ENCODE measurements at places on chromosomes 3 and 15. TPM values are rescaled to one million over a fixed set of nuclear protein-coding genes. Genes with fewer than 3 reads are reported as not detected.

GRCh38 chr3:143783851-143784370 is 64.4 kb downstream of the SLC9A9 start:
- no peaks in the 10 kb centered on the region for H3K36me3 ChIP-seq
- no peaks in the 10 kb centered on the region for H3K27me3 ChIP-seq
- no peak overlapping the region for H3K4me3 ChIP-seq
- no peak for DNase-seq

- DNase-seq, result no peak
- no peaks in the 10 kb centered on the region for H3K4me1 ChIP-seq
- no peaks in the 10 kb centered on the region for H3K36me3 ChIP-seq
- H3K27me3 ChIP-seq, result no peaks in the 10 kb centered on the region
Observed at GRCh38 chr3:108150200-108150599, 59.4 kb upstream of the CD47 start.

DNA sequence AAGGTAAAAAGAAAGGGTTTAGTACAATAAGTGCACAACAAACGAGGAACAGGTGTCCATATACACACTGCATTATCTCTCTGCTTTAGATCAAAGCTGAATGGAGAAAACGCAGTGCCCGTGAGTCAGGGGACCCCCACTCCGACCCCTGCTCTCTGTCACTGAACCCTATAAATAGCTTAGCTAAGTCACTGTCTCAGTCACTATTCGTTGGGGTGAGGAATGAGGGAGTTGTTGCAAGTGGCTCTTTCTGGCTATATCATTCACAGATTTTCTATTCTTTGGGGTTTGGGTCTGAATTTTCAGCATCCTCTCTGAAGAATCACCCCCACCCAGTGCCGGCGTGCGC is 458 bp upstream of the STAC start:
- DNase-seq, result no peak
- H3K36me3 ChIP-seq, result no peaks in the 10 kb centered on the region
- peak overlapping the region; percentile 73 for H3K4me3 ChIP-seq
- peaks cover 3% of the 10 kb centered on the region for H3K4me1 ChIP-seq
- no peaks in the 10 kb centered on the region for H3K27me3 ChIP-seq

GRCh38 chr3:31244929-31245817 is 287.6 kb upstream of the STT3B start:
- H3K27ac ChIP-seq, result no peak overlapping the region
- no peak for DNase-seq
- no peaks in the 10 kb centered on the region for H3K27me3 ChIP-seq
- no peaks in the 10 kb centered on the region for H3K36me3 ChIP-seq
- H3K4me1 ChIP-seq, result no peaks in the 10 kb centered on the region
- no peak overlapping the region for H3K4me3 ChIP-seq

Gene PYGO1
- 2.4 TPM for total RNA-seq

DNA sequence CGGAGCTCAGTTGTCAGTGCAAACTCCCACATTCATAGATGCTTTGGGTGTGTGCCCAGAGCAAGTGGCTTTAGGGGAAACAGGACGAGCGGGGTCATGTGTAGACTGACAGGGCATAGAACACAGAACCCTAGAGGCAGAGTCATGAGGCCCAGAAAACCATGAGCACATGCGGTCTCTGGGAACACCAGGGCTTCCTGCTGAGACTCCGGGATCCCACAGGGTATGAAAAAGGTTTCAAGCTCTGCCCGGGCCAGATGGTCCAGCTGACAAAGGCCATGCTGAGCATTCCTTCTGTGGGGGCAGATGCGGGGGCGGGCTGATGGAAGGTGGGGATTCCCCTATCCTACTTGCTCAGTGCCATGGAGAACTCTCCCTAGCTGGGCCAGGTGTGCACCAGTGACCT is 44.8 kb downstream of the ROPN1B start:
- no peaks in the 10 kb centered on the region for H3K36me3 ChIP-seq
- no peak for DNase-seq
- no peak overlapping the region for H3K4me3 ChIP-seq
- no peak overlapping the region for H3K27ac ChIP-seq
- no peaks in the 10 kb centered on the region for H3K27me3 ChIP-seq

DNA sequence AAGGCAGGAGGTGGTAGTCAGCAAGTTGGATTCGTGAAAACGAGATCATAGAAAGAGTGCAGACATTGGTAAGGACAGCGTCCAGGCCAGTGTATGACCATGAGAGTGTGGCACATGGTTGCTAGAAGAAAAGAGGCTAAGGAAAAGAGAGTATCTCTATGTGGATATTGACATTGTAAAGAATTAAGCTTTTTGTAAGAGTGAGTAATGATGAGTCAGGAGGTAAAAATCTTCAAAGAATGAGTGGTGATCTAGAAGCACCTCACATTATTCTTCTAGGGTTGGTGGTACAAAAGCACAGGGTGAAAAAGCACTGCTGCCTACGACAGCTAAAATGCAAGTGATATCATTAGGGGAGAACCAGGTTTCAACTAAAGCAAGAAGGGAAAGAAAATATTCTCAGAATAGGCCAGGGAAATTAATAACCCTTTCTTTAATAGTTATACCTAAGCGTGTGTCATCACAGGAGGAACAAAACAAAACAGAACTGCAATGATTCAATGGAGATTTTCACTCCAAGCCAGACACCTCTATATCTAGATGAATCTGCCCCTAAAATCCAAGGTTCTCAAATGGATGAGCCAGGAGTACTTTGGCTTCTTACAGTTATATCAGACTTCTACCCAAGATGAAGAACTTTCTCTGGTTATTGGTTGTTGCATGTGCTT is 884.7 kb downstream of the NAALADL2 start:
- peak; percentile 58 for DNase-seq
- H3K27ac ChIP-seq, result no peak overlapping the region
- no peaks in the 10 kb centered on the region for H3K27me3 ChIP-seq
- no peak overlapping the region for H3K4me3 ChIP-seq
- H3K36me3 ChIP-seq, result no peaks in the 10 kb centered on the region

Data from Panc1 (cell line).